ENCODE measurements at places on chromosomes 12 and 14.

GRCh38 chr14:63666335-63666734 lies 24.7 kb upstream of the WDR89 start:
- DNase-seq: no peak

- no peak for DNase-seq
Observed at GRCh38 chr14:65280653-65281052, 131.9 kb upstream of the FUT8 start.

GRCh38 chr12:86777325-86777724 lies 521.1 kb upstream of the MGAT4C start:
- no peak for DNase-seq

DNA sequence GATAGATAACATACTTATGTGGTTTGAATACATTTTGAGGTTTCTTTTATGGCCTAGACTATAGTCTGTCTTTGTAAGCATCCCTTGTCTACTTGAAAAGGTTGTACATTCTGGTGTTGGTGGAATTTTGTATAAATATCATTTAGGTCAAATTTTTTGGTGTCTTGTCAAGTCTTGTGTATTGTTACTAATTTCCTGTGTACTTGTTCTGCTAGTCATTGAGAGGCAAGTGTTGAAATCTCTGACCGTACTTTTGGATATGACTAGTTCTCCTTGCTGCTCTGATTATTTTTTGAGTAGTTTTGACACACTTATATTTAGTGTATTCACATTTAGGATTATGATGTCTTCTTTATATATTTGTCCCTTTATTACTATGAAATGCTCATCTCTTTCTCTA lies 219.6 kb downstream of the CCDC91 start:
- no peak for DNase-seq

DNA sequence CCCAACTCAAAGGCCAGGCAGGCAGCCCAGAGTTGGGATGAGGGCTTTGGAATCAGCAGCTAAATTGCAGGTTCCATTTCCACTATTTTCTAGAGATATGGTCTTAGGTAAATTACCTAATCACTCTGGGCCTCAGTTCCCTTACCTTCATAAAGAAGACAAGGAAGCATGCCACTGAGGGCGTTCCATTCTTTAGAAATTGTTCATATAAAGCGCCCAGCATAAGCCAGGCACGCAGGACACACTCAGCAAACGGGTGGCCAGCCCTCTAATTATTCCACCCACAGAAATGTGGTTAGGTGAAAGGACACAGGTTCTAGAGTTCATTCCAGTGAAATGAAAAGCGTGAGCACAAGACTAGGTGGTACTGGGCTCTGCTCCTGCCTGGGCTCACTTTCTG lies 87.9 kb upstream of the BCL11B start:
- no peak for DNase-seq

DNA sequence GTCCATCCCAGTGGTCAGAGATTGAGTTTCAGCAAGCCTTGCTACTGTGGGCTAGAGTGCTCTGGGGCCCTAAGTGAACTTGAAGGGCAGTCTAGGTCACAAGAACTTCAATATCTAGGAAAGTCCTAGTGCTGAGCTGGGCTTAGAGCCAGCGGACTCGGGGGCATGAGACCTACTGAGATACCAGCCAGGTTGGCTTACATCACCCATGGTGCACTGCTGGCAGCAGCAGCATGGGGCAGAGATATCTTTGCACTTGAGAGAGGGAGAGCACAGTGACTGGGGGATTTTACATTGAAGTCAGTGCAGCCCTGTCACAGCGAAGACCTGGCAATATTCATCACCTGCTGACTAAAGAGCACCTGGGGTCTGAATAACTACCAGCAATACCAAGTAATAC lies 158.3 kb upstream of the PRKD1 start:
- DNase-seq: no peak

- DNase-seq: no peak
Observed at GRCh38 chr12:47214771-47215170, 135.0 kb upstream of the AMIGO2 start.

GRCh38 chr14:100275214-100275613 lies 31.0 kb downstream of the SLC25A29 start:
- no peak for DNase-seq

GRCh38 chr12:18629916-18630315 lies 107.9 kb downstream of the PLCZ1 start:
- DNase-seq: no peak

GRCh38 chr12:40691913-40692764 lies at the start of gene CNTN1:
CNTN1 (plus strand) TSS chr12:40692439.
- DNase-seq: no peak

DNA sequence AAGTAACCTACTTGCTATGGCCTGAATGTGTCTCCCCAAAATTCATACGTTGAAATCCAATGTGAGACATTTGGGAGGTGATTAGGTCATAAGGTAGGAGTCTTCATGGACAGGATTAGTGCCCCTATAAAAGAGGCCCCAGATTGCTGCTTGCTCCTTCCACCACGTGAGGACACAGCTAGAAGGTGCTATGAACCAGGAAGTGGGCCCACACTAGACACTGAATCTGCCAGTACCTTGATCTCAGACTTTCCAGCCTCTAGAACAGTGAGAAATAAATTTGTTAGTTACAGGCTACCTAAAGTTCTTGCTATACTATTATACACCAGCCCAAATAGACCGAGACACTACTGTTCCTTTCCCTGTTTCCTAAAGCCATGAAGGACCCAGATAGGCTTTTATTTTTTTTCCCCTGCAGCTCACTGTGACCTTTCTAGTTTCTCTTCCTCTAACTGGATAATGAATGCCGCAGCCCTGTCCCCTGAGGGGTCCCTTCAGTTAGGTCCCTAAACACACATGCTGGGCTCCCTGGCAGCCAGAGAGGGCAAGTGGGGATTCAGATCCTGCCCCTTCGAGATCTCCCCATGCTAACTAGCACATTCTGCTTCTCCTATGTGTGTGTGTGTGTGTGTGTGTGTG lies 19.3 kb downstream of the SLC25A3 start:
- no peak for DNase-seq

- no peak for DNase-seq
Observed at GRCh38 chr14:20035449-20035848, 389 bp downstream of the OR4K13 start.
